ENCODE measurements at places on chromosomes 2 and 18.

- DNase-seq: peak; percentile 28
These were observed 71.2 kb upstream of the FOSL2 start for GRCh38 chr2:28321426-28321825.

DNA sequence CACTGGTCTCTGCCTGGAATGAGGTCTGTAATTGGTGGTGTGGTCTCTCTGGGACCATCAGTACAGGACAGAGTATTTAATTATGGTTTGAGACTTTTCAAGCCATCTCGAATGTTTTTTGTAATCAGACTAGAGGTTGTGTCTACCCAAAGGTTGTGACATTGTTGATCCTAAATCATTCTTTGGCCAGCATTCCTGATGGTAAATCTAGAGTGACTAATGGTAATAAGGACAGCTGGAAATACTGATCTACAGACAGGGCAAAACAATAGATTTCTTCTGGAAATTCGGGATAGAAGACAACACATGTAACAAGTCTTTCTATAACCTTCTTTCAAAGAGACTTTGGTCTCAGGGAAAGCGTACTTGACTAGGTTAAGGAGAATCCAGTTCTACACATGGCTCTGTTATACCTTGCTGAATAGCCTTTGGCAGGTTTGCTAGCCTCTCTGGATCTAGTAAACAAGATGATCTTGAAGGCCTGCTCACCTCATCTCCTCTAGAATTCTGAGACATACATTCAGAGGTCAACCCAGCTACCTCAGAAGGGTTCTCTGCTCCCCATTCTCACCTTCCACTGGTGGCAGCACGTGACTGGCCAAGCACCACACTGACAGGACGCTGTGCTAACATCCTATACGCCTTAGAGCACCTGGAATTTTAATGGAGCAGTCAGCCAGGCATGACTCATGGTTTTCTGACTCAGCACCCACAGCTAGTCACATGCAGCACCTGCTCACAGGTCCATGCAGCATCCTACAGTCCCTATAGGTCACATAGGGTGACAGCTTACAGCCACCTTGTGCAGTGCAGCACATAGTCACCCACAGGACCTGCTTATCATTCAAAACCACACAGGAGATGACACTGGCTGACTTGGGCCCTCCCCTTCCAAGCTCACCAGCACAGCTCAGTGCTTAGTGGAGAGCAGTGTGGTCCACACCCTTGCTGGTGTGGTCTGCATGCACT, 12.2 kb downstream of the PLB1 start:
- no peak for DNase-seq

- no peak for DNase-seq
These were observed 145.3 kb downstream of the PKP4 start for GRCh38 chr2:158602027-158602426.

DNA sequence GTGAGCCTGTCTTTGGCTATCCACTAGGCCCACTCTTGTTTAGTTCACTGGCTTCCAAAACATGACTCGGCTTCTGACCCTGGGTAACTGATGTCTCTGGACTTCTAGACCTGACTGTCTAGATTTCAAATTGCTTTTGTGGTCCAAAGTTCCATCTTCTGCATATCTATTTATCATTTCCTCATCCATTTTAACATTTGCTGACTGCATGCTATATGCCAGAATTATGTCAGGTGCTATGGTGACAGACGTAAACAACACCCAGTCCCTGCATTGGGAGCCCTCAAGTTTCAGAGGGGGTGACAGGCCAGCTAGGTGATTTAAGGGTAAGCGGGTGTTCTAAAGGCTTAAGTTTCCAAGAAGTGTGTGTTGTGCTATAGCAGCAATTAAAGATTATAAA, 140.9 kb downstream of the PIEZO2 start:
- DNase-seq: no peak

DNA sequence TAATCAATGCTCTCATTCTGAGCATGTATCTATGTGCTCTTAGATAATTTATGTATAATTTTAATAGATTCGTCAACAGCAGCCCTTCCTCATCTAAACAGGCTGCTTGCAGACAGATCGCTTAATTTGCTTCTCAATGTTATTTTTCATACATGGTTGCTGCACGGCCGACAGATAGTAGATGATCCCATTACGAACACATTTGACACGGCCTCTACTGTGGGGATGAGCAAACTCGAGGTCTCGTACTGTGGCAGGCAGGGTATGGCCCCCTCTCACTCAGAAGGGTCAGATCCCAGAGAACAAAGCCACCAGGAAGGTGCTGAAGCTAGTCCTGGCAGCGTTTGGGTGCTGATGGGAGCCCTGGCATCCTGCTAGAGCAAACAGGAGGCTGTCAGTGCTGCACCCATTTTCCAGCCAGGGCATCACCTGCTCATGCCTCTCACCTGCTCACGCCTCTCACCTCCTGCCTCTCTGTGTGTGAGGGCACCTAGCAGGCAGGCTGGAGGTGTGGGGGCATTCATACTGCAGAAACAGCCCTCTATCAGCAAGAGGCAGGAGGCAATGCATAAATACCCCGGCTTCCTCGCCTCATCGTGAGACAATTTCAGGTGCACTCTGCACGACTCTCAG, 80.0 kb downstream of the KLHL29 start:
- no peak for DNase-seq

- DNase-seq: no peak
These were observed 6.9 kb upstream of the KIF3C start for GRCh38 chr2:25989154-25989553.

DNA sequence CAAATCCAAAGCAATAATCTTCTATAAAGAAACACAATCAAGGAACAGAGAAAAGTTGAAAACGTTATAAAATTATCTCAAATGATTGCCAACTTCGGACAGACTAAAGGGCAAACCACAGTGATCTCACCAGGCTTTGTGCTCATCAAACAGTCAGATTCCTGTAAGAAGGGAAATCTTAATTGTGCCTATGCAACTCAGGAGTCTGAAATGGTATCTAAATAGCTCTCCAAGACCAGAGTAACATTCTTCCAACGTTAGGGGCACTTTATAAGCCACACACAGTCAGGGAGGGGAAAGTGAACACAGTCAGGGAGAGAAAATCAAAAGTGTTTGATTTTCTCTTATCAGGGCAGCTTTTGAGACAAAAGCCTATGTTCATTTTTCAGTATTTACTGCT, 29.4 kb downstream of the PLEKHM3 start:
- DNase-seq: peak; percentile 25

DNA sequence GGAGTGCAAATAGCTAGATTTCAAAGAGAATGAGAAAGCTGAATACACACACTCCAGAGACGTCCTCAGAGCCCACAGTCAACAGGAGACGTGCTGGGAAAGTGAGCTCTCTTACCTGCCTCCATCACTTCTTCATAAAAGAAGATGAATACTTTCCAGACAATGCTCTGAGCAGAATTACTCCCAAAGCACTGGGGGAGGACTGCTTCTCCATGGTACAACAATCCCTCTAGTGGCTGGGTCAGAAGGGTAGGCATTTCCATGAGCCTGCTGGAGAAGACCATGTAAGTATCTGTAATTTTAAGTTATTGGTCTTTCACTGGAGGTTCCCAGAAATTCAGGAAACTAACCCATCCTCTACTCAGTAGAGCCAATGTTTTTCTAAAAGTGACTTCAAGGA, 190.3 kb downstream of the RBM43 start:
- DNase-seq: peak; percentile 64

- DNase-seq: no peak
These were observed 339.5 kb downstream of the TXNL1 start for GRCh38 chr18:56298935-56299334.

GRCh38 chr2:134842930-134843490, 4.6 kb downstream of the ACMSD start:
- no peak for DNase-seq

GRCh38 chr2:7288484-7288883, 371.3 kb downstream of the RNF144A start:
- DNase-seq: no peak

DNA sequence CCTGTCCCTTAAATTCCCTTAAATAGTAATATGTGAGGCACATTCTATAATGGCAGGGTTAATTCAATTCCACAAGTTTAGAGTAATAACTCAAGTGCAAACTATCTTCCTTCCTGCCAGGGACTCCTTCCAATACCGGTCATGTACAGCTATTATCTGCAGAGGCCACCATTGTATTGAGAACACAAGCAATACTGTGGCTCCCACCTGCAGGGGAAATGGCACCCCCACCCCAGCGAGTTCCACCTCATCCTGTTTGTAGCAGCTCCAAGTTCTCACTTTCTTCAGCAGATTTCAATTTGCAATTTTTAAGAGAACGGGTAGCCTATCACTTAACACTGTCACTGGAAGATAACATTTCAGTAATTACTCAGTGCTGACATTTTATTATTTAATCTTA, 172.1 kb upstream of the PID1 start:
- no peak for DNase-seq

DNA sequence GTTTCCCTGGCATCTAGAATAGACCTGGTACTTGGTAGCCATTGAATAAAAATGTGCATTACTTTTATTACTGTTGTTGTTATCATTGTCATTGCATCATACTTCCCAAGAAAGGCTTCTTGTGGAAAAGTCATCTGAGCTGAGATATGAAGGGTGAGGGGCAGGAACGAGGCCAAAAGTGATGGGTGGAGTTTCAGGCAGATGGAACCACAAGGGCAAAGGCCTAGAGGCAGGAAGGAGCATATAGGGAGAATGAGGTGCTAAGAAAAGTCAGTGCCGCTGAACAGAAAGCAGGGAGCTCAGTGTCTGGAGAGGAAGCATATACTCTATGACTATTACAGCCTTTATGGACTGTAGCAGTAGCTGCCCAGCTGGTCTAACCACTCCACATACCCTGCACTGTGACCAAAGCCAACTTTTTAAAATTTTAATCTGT, 219.3 kb downstream of the SPP2 start:
- peak; percentile 50 for DNase-seq

GRCh38 chr18:34848695-34849094, 138.6 kb downstream of the DTNA start:
- no peak for DNase-seq

- DNase-seq: no peak
These were observed 44.4 kb upstream of the TMEM163 start for GRCh38 chr2:134763164-134763710.

GRCh38 chr2:164558450-164558849, 62.8 kb downstream of the GRB14 start:
- peak; percentile 55 for DNase-seq

- no peak for DNase-seq
These were observed 92.7 kb upstream of the ST6GAL2 start for GRCh38 chr2:106978647-106979046.

- no peak for DNase-seq
These were observed 14.4 kb upstream of the REL start for GRCh38 chr2:60867007-60867406.

All from stromal cell of bone marrow (primary cell).